Hematopoietic multipotent progenitor cell treated with erythropoietin and hydrocortisone succinate and interleukin-3 and kit ligand, for 4 days (in vitro differentiated cells): ENCODE measurements at places on chromosomes 11 and 22.
A peak's percentile ranks its signal among the peaks of the same experiment; 100 is the strongest.

DNA sequence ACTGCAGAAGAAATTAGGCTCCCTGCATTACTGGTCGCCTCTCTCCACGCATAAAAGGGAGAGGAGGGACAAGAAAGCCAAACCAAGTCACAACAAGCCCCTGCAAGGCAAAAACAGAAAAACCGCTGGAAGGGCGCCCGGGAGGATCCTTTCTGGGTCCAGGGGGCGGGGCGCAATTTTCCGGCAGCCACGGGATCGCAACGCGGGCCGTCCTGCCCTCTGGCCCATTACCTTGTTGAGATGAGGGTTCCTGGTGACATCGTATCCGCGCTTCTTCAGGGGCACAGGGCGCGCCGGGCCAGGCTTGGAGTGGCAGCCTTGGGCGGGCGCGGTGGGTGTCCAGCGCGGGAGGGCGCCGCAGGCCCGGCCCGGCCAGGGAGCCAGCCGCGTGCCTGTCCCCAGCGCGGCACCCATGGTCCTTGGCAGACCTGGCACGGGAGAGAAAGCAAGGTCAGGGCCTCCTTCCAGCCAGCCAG is 847 bp downstream of the ME3 start:
- peak; percentile 68 for DNase-seq

GRCh38 chr22:23285734-23286133 is 105.4 kb downstream of the BCR start:
- DNase-seq, result no peak

DNA sequence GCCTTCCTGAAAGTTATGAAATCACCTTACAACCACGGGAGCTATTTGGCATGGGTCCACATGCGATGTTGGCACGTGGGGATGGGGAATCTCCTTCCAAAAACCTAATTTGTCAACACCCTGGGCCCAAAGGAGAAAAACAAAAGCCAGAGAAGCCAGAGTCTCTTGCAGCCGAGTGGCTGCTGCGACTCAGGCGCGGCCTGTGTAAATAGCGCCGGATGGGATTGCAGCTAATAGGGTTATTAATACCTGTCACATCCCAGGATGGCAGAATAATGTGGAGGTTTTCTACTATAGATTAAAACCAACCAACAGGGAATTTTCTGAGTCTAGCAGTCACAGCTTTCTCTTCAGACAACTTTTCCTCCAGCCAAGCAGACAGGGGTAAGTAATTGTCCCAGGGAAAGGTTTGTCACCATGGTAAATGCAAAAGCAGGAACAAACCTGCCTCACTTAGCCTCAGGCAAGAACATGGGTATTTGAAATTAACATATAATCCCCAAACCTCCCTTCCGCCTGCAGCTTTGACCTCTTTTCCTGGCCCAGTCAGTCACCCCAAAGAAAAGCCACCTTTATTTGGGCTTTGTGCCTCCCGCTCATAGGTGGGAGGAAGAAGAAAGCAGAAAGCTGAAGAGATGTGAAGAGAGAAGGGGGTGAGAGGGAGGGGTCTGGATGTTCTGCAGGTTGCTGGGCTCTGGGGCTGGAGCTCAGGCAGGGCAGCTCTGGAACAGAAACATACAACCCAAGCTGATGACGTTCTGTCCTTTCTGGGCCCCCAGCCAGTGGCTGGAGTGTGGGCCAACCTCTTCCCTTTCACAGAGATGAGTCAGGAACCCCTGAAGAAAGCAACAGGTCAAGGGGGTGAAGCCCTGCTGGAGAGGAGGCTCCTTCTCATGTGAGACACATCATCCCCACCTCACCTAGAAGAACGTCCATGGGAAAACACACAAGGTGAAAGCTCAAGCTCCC is 376.5 kb downstream of the NXPE2 start:
- no peak for DNase-seq

DNA sequence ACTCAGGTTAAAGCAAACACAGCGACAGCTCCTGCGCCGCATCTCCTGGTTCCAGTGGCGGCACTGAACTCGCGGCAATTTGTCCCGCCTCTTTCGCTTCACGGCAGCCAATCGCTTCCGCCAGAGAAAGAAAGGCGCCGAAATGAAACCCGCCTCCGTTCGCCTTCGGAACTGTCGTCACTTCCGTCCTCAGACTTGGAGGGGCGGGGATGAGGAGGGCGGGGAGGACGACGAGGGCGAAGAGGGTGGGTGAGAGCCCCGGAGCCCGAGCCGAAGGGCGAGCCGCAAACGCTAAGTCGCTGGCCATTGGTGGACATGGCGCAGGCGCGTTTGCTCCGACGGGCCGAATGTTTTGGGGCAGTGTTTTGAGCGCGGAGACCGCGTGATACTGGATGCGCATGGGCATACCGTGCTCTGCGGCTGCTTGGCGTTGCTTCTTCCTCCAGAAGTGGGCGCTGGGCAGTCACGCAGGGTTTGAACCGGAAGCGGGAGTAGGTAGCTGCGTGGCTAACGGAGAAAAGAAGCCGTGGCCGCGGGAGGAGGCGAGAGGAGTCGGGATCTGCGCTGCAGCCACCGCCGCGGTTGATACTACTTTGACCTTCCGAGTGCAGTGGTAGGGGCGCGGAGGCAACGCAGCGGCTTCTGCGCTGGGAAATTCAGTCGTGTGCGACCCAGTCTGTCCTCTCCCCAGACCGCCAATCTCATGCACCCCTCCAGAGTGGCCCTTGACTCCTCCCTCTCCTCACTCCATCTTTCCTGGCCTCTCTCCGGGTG is at the start of the genes ATM and NPAT:
Gene ATM (plus strand): TSS at position 494 of the 774 bp plus-strand sequence. CDS start 4,558 bp downstream, outside the sequence.
Gene NPAT (minus strand): TSS at position 65 of the 774 bp plus-strand sequence. CDS start 102 bp downstream, outside the sequence.
- peak; percentile 99 for DNase-seq

DNA sequence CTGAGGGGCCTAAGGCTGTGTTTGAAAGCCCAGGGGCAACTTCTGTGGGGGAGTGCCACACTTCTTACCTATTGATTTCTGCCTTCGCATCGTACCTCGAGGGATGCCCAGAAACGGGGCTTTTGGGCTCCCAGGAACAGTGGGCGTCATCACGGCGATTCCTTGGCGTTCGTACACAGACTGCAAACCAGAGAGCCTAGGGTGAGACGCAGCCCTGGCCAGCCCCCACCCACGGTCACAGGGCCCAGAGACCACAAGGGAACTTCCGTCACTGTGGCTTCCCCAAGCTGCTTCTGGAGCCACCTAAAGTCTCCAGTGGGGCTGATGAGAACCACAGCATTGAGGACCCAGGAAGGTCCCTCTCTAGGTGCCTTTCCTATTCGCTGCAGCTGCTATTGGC is 91.9 kb downstream of the CTTN start:
- DNase-seq, result no peak

- no peak for DNase-seq
Measured at GRCh38 chr11:119747868-119748660, 19.1 kb upstream of the NECTIN1 start.

DNA sequence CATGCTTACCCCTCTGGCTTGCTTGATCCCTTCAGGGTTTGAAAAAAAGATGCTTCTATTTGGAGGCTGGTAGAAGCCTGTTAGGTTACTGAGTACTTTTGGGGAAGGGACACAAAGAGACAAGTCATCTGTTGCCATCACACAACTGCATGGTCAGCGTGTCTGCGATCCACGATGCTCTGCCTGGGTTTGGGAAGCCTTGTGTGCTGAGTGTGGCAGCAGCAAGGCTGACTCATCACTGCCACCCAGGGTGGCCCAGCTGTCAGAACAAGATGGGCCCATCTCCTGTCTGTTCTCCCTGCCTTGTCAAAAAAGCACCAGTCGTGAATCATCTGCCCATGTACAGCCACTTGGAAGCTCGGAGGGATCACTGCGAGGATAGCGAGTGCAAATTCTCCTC is 26.2 kb downstream of the UBASH3B start:
- DNase-seq, result peak; percentile 47

- no peak for DNase-seq
Measured at GRCh38 chr11:78740199-78741071, 165.8 kb upstream of the NARS2 start.

- no peak for DNase-seq
Measured at GRCh38 chr11:7903940-7904339, 27.1 kb downstream of the OR10A6 start.

DNA sequence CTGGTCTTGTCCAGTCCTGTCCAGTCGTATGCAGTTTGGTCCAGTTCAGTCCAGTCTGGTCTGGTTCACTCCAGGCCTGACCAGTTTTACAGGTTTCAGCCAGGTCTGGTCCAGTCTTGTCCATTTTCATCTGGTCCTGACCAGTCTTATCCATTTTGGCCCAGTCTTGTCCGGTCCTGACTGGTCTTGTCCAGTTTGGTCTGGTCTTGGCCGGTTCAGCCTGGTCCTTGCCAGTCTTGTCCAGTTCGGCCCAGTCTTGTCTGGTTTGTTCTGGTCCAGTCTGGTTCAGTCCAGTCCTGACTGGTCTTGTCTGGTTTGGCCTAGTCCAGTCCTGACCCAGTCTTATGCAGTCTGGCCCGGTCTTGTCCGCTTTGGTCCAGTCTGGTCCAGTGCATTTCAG is 380.2 kb downstream of the OR4C45 start:
- DNase-seq, result no peak

DNA sequence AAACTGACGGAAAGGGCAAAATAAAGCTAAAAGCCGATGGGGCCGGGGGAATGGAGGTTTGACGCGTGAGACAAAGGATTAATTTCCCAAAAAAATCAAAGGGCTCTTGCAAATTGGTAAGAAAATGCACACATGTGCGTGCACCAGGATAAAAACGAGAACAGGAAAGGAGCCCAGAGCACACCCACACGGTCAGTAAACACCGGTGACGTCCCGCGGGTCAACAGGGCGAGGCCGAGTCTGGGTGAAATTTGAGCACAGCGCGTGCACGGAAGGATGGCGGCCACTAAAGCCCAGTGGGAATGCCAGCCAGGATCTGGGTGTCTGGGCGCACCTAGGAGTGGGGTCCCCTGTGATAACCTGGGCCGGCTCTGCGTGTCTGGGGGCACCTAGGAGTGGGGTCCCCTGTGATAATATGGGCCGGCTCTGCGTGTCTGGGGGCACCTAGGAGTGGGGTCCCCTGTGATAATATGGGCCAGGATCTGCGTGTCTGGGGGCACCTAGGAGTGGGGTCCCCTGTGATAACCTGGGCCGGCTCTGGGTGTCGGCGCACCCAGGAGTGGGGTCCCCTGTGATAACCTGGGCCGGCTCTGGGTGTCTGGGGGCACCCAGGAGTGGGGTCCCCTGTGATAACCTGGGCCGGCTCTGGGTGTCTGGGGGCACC is 44.4 kb downstream of the BRSK2 start:
- no peak for DNase-seq

DNA sequence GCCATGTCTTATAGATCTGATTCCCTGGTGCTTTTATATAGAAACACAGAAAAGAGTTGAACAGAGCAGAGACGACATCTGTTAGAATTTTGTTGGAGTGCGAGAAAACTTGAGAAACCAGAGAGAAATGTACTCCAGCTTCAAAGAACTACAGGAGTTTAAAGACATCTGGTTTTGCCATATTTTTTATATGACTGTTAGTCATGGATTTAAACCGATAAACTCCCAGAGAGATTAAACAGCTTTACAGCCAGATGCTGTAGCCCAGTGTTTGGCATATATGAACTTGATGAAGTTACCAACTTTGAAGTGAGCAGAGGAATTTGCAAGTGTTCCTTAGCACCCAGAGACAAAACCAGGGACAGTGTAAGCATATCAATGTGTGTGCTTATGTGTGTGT is 1083.1 kb downstream of the LRRC4C start:
- no peak for DNase-seq

DNA sequence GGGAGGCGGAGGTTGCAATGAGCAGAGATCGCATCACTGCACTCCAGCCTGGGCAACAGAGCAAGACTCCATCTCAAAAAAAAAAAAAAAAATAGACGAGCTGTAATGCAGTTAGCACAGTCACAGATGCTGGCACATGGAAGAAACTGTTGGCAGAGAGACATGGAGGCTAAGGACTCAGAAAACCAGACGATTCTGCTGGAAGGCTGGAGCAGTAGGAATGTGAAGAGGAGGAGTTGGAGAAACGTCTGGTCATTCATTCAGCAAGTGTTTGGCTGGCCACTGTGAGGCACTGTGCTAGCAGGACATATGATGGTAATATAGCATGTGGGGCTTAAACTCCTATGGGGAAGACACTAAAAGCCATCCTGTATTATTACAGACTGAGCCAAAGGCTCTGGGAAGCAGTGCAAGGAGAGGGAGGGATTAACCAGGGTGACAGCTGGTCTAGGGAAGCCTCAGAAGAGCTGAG is 5.0 kb downstream of the UQCR10 start:
- peak; percentile 64 for DNase-seq

GRCh38 chr11:7021318-7021717 is 1.0 kb downstream of the NLRP14 start:
- peak; percentile 3 for DNase-seq

- DNase-seq, result no peak
Measured at GRCh38 chr11:106236295-106236694, 158.8 kb downstream of the AASDHPPT start.

GRCh38 chr22:21876486-21877176 is 9.2 kb upstream of the MAPK1 start:
- DNase-seq, result peak; percentile 56

DNA sequence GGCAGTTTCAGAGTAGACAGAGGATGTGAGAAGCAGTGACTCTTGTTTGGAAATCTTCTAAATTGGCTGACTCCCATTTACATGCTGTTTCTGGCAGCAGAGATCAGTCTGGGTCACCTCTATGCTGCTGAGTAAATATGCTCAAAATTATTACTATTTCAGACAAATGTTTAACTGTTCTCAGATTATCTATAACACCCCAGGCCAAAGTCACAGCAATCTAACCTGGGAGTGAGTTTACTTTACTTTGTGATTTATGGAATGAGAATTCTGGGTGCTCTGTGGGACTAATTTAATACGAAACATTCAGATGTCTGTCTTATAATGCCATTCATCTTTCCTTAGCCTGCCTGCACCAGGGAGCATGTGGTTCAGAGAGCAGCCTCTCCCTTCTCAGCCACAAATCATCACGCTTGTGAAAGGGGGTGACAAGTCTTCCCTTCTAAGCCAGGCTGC is 282.5 kb upstream of the MPPED2 start:
- no peak for DNase-seq

DNA sequence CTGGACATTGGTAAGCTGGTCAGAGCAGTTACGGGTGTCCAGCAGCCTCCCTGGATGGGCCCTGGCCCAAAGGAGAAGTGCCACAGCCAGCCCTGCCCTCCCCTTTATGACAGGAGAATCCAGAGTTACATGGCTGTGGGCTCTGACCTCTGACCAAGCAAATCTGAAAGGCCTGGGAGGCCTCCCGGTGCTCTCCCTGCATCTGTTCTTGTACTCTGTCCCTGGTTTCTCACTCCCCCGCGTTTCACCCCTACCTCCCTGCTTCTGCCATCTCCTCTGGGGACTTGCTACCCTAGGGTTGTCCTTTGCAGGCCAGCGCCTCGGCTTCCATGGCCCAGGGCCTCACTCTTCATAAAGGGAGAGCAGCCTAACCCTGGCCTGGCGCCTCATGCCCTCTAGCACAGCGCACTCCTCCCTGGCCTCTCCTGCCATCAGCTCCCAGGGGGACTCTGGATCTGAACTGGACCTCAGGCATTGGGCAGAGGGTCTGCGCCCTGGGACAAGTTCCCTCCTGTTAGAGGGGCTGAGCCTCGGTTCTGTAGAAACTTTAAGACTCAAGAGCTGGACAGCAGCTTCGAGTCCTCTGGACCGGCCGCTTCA is 10.7 kb downstream of the PICK1 start:
- DNase-seq, result no peak

DNA sequence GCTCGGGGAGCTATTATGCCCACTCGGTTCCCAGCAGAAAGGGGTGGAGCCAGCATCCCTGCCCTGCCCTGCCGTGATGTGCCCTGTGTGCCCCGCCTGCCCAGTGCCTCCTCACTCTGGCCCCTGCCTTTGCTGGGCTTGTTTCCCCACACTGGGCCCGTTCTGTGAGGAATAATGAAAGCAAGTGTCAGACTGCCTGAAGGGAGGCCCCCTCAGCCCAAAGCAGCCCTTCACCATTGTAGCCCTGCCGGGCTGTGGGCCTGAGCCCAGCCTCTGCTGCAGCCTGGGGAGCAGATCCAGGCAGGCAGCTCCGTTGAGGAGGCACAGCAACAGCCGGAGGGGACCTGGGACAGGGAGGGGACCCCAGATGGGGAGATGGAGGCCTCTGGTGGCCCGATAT is 20.2 kb upstream of the NEFH start:
- no peak for DNase-seq
